ENCODE measurements at places on chromosomes 2 and 18.

DNA sequence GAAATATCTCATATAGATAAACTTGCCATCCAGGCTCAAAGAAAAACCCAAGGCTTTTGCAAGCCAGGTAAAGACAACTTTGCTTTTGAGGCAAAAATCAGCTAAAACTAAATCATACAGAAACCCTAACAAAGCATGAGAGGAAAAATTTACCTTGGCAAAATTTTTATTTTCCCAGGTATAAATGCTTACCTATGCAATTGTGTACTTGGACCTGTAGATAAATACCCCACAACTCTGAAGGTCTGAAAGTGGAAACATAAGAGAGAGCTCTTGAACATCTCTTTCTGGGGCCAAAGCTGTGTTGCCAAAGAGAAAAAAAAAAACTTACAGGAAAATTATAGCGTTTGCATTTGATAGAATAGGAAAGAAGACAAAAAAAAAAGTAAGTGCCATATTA is 14.6 kb upstream of the CSRNP3 start:
- DNase-seq = no peak

- DNase-seq = no peak
These were observed 2.5 kb downstream of the CRIM1 start for GRCh38 chr2:36357847-36358659.

DNA sequence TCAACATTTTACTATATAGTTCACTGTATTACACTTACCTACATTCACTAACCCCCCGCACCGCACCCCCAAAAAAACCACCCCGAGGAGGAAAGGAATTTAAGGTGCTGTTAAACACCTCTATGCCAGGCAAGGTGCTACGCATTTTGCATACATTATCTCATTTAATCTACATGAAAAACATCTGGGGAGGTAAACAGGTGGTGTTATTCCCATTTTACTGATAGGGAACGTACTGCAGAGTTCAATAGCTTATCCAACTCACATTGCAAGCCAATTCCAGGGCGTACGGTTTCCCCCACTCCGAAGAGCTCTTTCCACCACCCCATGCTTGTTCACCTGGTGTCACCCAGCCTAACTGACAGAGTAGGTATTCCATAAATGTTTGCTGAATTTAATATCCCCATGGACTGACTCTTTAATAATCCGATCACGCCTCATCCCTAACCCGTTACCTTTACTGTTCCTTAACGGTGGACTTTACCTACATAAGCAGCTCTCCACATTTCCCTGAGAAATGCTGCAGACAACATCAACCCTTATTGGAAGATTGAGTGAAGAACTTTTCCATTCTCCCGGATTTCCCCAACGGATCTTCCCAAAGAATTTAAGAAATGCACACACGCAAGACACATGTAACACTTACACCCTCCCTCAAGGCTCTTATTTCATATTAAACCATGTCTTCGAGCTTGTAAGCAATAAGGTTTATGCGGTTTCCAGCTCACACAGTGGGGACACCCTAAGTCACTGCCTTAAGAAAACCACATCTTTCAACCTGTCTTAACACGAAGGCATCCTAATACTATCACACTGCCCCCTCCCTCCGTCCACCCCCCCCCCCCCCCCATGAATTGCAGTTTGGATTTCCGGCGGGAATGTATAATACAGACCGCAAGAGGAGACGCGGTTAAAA is 1.2 kb downstream of the RAPH1 start:
- DNase-seq = no peak

- DNase-seq = no peak
These were observed 87.6 kb upstream of the TEX51 start for GRCh38 chr2:126811101-126811500.

DNA sequence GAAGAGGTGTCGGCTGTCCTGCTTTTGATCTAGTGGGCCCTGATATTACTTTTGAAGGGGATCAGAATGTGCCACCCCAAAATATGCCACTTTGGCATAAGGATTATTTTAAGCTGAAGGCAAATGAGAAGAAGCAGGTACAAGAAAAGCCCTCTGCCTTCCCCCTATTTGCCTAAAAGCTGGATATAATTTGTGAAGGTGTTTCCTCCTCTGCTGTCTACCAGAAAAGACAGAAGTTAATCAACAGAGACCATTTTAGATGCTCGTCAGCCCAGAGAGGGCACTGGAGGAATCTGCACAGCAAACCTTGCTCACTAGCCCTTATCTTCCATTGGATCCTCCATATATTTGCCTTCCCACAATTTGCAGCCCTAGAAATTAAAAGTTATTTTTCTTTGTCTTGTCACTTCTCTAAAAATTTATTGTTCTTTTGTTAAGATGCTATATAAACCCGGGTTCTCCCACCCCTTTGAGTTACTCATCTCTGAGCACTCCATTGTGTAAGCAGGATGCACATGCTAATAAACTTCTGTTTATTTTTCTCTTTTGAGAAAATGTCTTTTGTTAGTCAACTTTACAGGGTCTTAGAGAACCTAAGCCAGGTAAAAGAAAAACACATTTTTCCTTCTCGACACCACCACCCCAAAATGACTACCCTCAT is 163.2 kb upstream of the SLC1A4 start:
- DNase-seq = peak; percentile 93

Measured in Karpas-422 (cell line).